AML-193 (cell line): ENCODE measurements at places on chromosomes 12 and 14.
A peak's percentile ranks its signal among the peaks of the same experiment; 100 is the strongest.

GRCh38 chr14:95320078-95320895 is 579 bp upstream of the CLMN start:
- DNase-seq = no peak

DNA sequence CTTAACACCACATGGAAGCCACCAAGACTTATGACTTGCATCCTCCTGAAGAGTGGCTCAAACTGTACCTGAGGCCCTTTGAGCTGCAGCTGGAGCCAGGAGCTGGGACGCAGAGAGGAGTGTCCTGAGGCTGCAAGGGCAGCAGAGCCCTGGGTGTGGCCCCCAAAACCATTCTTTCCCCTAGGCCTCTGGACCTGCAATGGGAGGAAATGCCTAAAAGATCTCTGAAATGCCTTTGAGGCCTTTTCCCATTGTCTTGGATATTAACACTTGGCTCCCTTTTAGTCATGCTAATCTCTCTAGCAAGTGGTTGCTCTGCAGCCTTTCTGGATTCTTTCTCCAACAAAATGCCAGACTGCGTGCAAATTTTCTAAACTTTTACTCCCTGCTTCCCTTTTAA is 156.1 kb downstream of the SLC38A4 start:
- no peak for DNase-seq

DNA sequence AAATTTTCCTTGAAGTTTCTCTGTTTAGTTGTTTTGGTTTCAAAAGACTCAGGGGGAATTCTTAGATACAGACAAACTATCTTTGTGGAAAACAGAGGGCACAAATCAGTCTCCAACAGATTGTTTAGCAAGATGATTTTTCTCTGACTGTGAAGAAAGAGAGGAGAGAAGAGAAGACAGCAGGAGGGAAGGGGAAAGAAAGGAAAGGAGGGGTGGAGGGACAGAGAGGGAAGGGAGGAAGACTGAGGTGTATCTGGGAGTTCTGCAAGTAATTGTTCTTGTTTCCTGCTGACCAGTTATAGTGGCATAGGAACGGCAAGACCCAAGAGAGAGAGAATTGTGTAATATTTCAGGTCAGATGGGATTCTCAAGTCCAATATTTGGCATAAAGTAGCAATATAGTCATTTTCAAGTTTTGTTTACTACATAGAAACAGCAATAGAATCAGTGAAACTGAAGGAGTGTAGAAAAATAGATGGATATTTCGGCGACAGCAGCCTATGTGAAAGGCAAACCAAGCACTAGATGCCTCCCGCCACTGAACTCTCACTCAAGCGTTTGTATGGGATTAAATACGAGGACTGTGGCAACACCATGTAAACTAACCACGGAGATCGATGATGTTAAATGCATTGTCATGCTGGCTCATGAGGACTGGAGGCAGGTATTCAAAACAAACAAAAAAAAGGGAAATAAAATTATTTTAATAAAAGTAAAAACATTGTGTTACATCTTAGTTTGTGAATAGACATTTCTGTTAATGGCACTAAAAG is 342.5 kb downstream of the SLC16A7 start:
- DNase-seq = no peak

DNA sequence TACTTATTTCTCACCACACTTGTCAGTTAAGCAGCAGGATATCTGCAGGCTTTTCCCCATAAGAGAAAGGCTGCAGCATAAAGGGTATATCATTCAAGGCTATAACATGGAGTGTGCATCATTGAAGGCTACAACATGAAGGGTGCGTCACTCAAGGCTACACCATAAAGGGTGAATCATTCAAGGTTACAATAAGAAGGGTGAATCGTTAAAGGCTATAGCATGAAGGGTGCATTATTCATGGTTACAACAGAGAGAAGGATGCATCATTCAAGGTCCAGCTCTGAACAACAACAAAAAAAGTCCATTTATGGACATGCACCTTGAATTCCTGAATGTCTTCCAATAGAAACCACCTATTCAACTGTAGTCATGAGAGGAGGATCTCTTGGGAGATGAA is 32.8 kb upstream of the LUM start:
- no peak for DNase-seq

GRCh38 chr14:21066882-21067502 is 3.1 kb upstream of the ARHGEF40 start:
- DNase-seq = peak; percentile 13

DNA sequence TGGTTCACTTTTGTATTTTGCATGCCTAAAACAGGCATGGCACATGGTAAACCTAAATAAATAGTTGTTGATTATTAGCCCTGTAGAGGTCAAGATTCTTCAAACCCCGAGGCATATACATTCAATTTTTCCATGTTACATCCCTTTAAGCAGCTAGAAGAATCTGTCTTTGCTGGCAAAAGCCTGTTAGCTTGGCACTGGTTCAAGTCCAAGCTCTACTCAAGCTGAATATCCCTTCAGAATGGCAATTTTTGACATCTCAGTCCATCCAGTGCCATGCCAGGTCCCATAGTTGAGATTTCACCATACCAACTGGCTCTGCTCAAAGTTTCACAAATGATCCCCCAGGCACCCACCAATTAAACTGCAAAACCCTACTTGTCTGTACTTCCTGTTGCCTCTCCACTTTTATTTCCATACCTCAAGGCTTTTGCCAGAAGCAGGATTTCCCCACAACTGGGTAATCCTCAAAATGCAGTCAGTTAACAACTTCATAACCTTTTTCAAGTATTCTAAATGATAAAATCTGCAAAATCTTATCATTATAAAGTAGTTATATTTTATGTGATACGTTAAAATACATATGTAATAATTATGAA is 9.0 kb upstream of the DCN start:
- DNase-seq = no peak

GRCh38 chr12:101703487-101703886 is 6.0 kb downstream of the CHPT1 start:
- no peak for DNase-seq

DNA sequence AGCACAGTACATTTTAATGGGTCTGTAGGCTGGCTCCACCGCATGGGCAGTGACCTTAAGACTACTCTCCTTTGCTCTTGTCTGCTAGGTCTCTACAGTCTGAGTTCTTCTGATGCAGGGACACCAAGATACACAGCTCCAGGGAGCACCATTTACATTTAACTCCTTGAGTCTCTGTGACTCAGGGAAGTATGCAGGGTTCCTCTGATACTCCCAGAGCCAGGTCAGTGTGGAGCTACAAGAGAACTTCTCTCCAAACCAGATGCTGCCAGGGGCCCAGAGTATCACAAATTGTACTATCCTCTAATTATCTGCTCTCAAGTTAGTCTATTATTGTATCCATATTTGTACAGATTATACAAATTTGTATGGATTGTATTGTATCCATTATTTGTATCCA is 15.2 kb downstream of the ZFP36L1 start:
- no peak for DNase-seq

GRCh38 chr12:70831543-70831942 is 89.0 kb downstream of the PTPRR start:
- no peak for DNase-seq
